Left renal cortex interstitium (tissue), 4 donors: ENCODE measurements at places on chromosomes 7 and 10. TPM values are rescaled to one million over a fixed set of nuclear protein-coding genes. Genes with fewer than 3 reads are reported as not detected.
A peak's percentile ranks its signal among the peaks of the same experiment; 100 is the strongest.

DNA sequence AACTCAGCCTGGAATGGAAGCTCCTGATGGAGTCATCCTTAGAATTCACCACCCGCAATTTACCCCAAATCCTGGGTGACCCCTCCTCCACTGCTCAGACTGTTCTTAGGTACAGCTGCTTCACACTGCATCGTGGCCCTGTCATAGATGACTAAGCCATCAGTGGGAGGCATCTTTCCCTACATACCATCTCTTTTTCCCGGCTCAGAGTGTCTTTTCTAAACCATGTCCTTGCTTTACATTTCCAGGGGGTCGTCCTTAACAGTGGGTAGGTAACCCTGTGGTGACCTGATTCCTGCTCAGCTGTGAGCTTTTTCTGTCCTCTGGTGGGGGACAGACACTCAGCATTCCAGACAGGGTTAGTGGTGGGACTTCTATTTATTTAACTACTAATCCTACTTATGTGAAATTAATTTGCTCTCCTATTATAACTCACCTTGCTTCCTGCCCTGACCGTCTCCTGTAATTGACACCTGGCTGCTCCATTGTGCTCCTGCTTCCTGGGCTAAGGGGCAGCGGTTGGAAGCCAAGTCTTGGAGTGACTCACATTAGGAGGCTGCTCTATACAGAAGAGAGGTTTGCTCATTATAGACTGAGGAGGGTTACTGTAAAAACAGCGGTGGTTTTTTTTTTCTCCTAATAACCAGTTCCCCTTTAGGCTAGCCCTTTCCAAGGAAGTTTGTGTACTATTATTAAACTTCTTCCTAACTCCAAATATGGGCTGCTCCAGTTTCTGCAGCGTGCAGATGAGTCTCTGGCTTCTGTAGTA is 40.6 kb downstream of the PYROXD2 start:
- no peak for DNase-seq

The SPDYE6 gene
- polyA plus RNA-seq, result 6.7 TPM

The PAX4 gene
- polyA plus RNA-seq, result not detected

The ZNF853 gene
- 15.7 TPM for polyA plus RNA-seq

DNA sequence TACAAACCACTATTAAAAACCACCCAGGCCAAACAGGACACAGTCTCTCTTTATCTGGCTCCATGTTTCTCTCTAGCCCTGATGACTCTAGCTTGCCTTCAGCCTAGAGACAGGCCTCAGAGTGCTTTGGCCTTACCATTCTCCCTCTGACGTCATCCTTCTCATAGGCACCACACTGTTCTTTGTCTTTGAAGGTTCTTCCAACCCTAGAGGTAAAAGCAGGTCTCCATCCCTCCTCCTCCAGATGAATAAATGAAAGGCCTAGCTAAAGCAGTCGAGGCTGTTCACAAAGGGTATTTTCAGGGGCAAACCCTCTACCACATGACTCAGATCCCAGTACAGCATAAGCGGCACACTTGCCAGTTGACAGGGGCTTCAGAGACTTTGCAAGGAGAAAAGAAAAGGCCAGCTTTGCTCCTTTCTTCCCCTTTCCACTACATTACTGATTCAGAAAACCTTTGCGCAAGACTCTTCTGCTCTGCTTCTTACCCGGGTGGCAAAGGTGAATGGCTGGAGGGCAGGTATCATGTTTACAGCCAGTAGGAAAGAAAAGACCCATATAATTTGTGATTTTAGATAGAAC is 14.8 kb downstream of the NFE2L3 start:
- DNase-seq, result no peak

GRCh38 chr10:63614371-63614891 is 93.2 kb downstream of the REEP3 start:
- DNase-seq, result peak; percentile 40
